ENCODE measurements at places on chromosomes 7 and 10. TPM values are rescaled to one million over a fixed set of nuclear protein-coding genes. Genes with fewer than 3 reads are reported as not detected.

DNA sequence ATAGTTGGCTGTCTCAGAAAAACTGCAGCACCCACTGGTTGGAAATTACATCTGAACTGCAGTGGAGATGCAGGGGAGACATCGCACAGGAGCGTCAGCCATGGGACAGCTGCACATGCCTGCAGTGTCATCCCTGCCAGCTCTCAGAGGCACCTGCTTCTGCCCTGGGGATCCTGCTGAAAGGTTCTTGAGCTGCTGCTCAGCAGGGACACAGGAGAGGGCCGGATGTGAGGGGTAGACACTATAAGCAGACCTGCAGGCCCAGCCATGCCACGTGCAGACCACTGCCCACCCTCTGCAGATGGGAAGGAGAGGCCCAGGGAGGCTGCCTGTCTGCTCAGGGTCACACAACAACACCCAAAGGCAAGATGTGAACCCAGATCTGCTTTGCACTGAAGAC, 601.4 kb downstream of the DNAJB6 start:
- DNase-seq, result no peak

DNA sequence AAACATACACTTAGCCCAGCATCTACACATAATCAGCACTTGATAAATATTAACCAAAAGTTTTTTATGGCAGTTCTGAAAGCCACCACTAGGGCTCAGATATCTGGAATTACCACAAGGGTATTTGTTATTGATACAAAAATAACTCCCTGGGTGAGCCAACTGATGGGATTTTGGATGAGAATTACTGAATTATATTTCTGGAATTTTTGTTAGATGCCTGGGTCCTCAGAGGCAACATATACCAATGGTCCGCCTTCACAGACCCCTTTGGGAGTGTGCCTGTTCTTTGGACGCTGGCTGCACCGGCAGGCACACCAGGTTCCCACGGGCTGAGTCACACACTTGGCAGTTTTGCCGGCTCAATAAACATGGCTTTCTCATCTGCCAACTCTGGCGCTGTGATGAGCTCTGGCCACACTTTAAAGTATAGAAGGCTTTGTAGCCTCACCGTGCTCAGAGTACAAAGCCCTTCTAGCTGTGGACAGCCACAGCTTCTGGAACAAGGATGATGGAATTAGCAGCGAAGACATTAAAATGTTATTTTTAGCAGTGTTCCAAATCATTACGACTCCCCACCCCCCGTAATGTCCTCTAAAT, 24.5 kb upstream of the EEPD1 start:
- no peak for DNase-seq

- no peak for DNase-seq
Observed at GRCh38 chr10:13184730-13185514, 23.6 kb downstream of the MCM10 start.

LRCH4 gene
- total RNA-seq, result 13.7 TPM

FBXL13 gene
- total RNA-seq, result 8.1 TPM
